ENCODE measurements at places on chromosomes 11 and 22.

GRCh38 chr11:64357904-64358535 is 942 bp upstream of the RPS6KA4 start:
- no peak overlapping the region for H3K4me3 ChIP-seq
- H3K27me3 ChIP-seq, result no peaks in the 10 kb centered on the region
- H3K4me1 ChIP-seq, result peaks cover 39% of the 10 kb centered on the region

DNA sequence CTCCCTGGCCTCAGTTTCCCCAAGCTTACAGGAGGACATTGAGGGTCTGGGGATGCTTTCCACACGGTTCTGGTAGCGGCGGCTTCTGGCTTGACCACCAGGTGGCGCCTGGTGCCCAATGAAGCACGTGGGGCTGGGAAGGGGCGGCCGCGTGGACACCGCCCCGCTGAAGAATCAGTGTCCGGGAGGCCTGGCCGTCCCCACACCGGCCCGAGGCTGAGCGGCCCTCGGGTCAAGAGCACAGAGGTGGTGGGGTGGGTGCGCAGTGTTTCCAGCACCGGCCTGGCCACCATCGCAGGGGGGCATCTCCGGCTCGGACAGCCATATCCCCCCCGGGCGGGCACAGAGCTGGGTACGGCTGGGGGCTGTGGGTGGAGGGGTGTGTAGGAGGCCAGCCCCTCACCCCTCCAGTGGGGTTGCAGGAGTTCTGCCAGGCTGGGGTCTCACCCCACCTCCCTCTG is 27.8 kb upstream of the PPARA start:
- no peak overlapping the region for H3K27ac ChIP-seq
- DNase-seq, result peak; percentile 90

- H3K36me3 ChIP-seq, result no peaks in the 10 kb centered on the region
- DNase-seq, result no peak
- H3K4me1 ChIP-seq, result no peaks in the 10 kb centered on the region
- H3K27ac ChIP-seq, result no peak overlapping the region
- H3K4me3 ChIP-seq, result no peak overlapping the region
Observed at GRCh38 chr11:42772886-42773285, 538.9 kb upstream of the API5 start.

DNA sequence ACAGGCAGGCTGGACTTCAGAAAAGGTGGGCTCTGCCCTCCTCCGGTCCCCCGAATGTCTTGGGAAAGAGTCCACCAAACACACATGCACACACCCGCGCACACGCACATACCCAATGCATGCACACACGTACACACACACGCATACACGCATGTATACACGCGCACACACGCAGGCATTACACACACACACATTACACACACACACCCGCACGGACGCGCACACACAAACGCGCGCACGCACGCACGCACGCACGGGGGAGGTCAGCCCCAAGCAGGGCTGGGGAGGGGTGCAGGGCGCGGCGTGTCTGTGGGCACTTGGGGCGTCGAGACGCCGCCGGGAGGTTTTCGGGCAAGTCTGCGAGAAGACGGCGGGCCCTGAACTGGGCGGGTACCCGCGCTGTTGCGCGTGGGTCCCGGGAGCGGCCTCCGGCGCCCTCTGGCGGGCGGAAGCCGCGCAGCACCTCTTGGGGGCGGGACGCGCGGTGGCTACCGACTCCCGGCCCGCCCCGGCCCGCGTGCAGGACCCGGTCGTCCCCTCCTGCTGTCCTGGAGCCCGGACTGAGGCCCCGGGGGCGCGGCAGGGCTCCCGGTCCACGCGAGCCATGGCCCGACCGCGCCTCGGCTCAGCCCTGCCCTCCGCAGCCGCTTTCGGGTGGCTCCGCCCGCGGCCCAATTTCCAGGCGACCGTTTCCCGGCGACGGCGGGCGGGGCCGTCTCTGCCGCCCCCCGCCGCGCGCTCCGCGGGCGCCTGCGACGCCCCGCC is 3.6 kb downstream of the SEPTIN5 start:
- H3K4me1 ChIP-seq, result peaks cover 21% of the 10 kb centered on the region
- H3K27me3 ChIP-seq, result peaks cover 89% of the 10 kb centered on the region

GRCh38 chr11:45005106-45005505 is 54.4 kb upstream of the TP53I11 start:
- H3K27ac ChIP-seq, result no peak overlapping the region
- no peak for DNase-seq
- H3K4me3 ChIP-seq, result no peak overlapping the region
- H3K36me3 ChIP-seq, result no peaks in the 10 kb centered on the region

Data from H1 (cell line).